Lung (tissue), 17 donors: ENCODE measurements at places on chromosomes 5 and 9.

- peak; percentile 74 for DNase-seq
Observed at GRCh38 chr9:78023003-78023741, 8.4 kb downstream of the GNAQ start.

DNA sequence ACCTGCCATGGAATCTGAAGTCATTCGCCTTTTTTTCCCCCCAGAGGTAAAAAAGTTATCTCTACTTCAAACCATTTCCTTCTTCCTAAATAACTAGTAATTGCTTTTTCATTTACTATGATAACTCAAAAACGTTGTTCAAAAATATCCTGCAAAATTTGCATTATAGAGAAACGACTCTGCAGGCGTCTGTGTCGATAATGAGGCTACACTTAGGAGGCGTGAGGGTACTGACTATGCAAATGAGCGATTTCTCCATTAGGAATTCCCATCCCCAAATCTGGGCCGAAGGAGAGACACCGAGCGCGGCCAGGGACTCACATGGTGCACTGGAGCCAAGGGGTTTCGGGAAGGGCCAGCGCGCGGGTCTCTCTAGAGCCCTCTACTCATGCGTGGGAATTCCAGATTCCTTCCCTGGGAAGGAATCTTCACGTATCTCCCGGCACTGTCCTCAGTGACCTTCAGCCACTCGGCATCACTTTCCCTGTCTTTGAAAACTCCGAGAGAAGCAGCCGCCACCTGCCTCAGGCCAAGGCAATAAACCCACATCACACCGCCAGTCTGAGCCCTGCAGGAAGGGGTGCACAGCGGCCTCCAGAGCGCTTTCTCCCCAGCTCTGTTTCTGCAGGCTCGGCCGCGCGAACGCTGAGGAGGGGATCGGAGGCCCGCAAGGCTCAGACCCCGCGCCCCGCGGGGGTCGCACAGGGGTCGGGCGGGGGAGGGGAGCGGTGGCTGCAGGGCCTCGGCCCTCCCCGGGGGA is 718 bp upstream of the DENND4C start:
- DNase-seq, result no peak

GRCh38 chr9:116986015-116986414 is 298.9 kb downstream of the TRIM32 start:
- DNase-seq, result no peak

GRCh38 chr9:35993976-35994720 is 36.2 kb upstream of the OR2S2 start:
- no peak for DNase-seq

- DNase-seq, result no peak
Observed at GRCh38 chr5:147995846-147996245, 67.9 kb upstream of the SPINK5 start.

DNA sequence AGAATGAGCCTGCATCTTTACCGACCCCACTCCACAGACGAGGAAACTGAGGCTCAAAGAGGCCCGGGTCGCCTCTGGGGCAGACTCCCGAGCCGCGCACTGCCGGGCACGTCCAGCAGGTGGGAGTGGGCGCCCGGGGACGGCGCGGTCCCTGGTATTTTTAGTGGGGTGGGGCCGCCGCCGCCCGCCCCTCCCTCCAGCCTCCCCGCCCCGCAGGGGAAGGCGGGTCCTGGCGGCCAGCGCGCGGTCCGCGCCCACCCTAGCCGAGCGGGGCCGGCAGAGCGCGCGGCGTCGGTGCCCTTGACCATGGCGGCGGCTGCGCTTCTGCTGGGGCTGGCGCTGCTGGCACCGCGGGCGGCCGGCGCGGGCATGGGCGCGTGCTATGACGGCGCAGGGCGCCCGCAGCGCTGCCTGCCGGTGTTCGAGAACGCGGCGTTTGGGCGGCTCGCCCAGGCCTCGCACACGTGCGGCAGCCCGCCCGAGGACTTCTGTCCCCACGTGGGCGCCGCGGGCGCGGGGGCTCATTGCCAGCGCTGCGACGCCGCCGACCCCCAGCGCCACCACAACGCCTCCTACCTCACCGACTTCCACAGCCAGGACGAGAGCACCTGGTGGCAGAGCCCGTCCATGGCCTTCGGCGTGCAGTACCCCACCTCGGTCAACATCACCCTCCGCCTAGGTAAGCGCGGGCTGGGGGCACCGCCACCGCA is at the start of gene LAMC3:
LAMC3 (plus strand) TSS at position 266 of the 710 bp plus-strand sequence; CDS start at position 307, 41 bp downstream.
- peak; percentile 41 for DNase-seq

DNA sequence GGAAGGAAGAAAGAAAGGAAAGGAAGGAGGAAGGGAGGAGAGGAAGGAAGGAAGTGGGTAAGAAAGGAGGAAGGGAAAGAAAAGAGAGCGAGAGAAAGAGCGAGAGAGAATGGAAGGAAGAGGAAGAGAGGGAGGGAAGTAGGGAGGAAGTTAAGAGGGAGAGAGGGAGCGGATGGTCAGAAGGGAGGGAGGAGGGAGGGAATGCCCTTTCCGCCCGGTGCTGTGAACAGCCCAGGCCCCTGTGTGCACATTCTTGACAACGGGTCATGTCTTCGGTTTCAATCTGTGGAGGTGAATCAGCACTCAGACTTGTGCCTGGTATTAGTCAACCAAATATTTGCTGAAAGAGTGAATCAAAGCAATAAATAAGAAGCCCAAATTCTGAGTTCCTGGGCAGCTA is 39.2 kb downstream of the PRUNE2 start:
- DNase-seq, result no peak

- no peak for DNase-seq
Observed at GRCh38 chr9:111212874-111213273, 117.2 kb downstream of the OR2K2 start.

GRCh38 chr9:31590091-31590490 is 794.4 kb upstream of the ACO1 start:
- no peak for DNase-seq
